ENCODE measurements at places on chromosomes 6 and 20. TPM values are rescaled to one million over a fixed set of nuclear protein-coding genes. Genes with fewer than 3 reads are reported as not detected.

GRCh38 chr6:36701401-36701991, 3.9 kb downstream of the RAB44 start:
- no peak for DNase-seq
- H3K36me3 ChIP-seq, result no peaks in the 10 kb centered on the region
- H3K27me3 ChIP-seq, result no peaks in the 10 kb centered on the region
- H3K27ac ChIP-seq, result no peak overlapping the region

GRCh38 chr6:33235221-33235634, 26.9 kb downstream of the RING1 start:
- no peak overlapping the region for H3K27ac ChIP-seq
- H3K36me3 ChIP-seq, result no peaks in the 10 kb centered on the region
- no peaks in the 10 kb centered on the region for H3K4me1 ChIP-seq

- no peak for DNase-seq
- no peaks in the 10 kb centered on the region for H3K4me1 ChIP-seq
- no peaks in the 10 kb centered on the region for H3K36me3 ChIP-seq
- peaks cover 4% of the 10 kb centered on the region for H3K27me3 ChIP-seq
- H3K27ac ChIP-seq, result no peak overlapping the region
- no peak overlapping the region for H3K4me3 ChIP-seq
Measured at GRCh38 chr6:133939778-133940667, 13.0 kb upstream of the TBPL1 start.

DNA sequence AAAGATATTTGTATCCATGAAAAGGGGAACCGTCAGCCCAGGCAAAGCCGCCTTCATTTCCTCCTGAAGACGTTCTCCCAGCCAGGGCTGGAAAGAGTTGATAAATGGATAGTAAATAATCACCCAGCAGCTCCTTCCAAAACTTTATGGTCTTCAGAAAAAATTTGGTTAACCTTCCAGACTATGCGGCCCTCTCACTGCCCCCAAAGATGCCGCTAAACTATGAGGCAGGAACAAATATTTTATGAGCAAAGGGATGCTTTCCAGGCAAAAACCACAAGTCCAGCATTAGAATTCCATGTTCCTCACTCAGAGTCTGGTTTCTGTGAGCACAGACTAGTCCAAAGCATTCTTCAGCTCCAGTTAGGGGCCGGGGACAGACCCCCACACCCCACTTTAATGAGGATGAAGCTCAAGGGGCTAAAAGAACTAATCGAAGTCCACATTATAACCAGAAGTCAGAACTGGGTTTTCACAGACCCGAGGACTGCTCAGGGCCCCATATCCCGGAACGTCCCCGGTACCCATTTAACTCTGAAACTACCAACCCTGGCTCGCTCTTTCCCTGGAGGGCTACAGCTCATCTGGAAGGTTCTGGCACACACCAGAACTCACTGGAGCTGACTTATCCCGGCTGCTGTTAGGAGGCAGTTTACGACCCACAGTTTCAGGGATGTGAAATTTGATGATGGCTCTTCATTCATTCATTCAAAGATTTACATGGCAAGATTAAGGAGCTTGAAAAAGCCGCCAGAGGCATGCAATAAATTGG, 29.4 kb downstream of the BMP7 start:
- H3K4me3 ChIP-seq, result no peak overlapping the region
- H3K36me3 ChIP-seq, result no peaks in the 10 kb centered on the region
- no peaks in the 10 kb centered on the region for H3K27me3 ChIP-seq
- DNase-seq, result no peak
- H3K27ac ChIP-seq, result peak overlapping the region; percentile 65

DNA sequence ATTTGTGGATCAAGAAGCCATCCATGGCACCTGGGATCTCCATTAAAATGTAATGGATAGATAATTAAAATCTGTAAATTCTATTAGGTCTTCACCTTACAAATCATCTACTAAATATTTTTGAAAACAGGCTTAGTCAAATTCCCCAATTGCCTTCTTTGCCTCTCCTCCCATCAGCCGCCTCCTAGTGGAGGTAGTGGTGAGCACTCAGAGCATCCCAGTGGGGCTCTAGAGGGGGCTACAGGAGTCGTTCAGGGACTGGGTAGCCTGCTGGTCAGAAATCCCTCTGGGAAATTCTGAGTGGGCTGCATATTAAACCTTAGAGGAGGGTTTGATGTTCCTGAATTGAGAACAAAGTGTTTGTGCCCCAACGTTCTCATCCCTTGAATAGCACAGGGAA, 20.8 kb upstream of the PAX1 start:
- no peak overlapping the region for H3K27ac ChIP-seq
- DNase-seq, result no peak
- H3K4me3 ChIP-seq, result no peak overlapping the region
- no peaks in the 10 kb centered on the region for H3K36me3 ChIP-seq

The CAP2 gene
- polyA plus RNA-seq, result 13.5 TPM

DNA sequence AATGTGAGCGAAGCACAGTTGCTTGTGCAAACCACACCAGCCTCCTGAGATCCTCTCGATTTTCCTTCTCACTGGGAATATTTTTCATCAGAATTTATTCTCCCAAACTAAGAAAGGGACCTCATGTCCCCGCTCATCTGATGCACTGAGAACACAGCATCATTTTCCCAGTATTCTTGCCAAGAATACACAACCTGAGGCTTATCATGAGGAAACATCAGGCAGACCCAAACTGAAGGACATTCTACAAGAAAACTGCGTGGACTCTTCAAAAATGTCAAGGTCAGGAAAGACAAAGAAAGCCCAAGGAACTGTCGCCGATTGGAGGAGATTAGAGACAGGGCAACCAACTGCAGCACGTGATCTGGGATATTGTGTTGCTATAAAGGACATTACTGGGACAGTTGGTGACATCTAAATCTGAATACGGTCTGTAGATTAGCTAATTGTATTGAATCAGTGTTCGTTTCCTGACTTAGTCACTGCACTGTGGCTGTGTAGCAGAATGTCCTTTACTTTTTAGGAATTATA, 72.3 kb downstream of the SNX5 start:
- H3K4me1 ChIP-seq, result peaks cover 23% of the 10 kb centered on the region
- DNase-seq, result no peak
- no peaks in the 10 kb centered on the region for H3K27me3 ChIP-seq
- no peak overlapping the region for H3K4me3 ChIP-seq
- H3K36me3 ChIP-seq, result no peaks in the 10 kb centered on the region
- peak overlapping the region; percentile 80 for H3K27ac ChIP-seq

DNA sequence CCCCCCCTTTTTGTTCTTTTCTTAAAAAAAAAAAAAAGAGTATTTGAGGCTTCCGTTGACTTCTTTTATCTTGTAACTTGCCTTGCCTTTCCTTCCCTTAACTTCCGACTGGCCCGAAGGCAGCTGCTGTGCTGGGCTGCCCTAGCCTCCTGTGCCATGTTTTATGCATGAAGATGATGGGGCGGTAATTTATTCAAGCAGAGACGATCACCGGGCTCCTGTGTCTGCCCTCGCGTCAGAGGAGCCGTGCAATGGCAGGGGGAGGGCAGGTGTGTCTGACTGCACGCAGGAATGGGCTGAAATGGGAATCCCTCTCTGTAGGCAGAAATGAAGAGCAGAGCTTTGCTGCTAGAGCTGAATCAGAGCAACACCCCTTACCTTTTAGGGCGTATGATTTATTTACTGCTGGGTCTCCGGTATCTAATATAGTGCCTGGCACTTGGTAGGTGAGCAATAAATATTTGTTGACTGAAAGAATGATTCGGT, 106.3 kb upstream of the RIPOR2 start:
- no peaks in the 10 kb centered on the region for H3K36me3 ChIP-seq
- no peaks in the 10 kb centered on the region for H3K4me1 ChIP-seq
- no peaks in the 10 kb centered on the region for H3K27me3 ChIP-seq
- no peak overlapping the region for H3K4me3 ChIP-seq
- no peak for DNase-seq

DNA sequence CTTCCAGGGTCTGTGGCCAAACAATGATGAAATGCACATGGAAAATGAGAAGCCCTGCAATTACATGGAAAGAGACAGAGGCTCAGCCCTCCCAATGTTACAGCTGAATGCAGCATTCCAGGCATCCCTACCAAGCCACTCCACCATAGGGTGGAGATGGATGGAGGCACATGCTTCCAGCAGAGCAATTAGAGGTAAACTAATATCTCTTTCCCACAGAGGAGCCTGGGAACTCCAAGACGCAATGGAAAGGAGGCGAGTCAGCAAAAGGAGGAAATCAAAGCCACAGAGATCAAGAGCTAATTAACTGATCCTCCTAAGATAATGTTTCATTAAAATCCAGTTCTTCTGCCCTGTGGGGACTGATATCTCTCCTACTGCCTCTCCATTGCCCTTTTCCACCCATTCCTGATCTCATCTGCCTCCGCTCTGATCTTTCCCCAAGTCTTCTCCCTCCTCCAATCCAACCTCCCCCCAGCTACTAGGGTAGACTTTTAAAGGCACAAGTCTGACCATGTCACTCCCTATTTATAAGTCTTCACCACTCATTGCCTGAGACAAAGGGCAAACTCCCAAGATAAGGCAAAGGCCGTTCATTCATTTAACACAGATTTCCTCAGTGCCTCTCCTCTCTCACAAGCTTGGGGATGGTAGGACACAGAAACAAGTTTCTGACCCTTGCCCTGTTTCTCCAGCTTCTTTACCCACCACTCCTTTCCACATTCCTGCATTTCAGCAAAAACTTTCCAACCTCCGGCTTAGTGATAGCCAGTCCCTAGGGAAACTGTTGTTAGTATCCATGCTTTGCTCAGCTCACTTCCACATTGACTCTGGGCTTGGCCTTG, 14.3 kb upstream of the KCNB1 start:
- peak overlapping the region; percentile 85 for H3K27ac ChIP-seq
- peak; percentile 37 for DNase-seq
- no peaks in the 10 kb centered on the region for H3K27me3 ChIP-seq
- H3K4me3 ChIP-seq, result no peak overlapping the region
- H3K36me3 ChIP-seq, result no peaks in the 10 kb centered on the region
